Prostate gland (tissue), 2 donors: ENCODE measurements at places on chromosomes 5 and 9. TPM values are rescaled to one million over a fixed set of nuclear protein-coding genes. Genes with fewer than 3 reads are reported as not detected.

GRCh38 chr5:178320281-178320855 lies 87.8 kb upstream of the PHYKPL start:
- DNase-seq: no peak

The SLC34A1 gene
- total RNA-seq: not detected

DNA sequence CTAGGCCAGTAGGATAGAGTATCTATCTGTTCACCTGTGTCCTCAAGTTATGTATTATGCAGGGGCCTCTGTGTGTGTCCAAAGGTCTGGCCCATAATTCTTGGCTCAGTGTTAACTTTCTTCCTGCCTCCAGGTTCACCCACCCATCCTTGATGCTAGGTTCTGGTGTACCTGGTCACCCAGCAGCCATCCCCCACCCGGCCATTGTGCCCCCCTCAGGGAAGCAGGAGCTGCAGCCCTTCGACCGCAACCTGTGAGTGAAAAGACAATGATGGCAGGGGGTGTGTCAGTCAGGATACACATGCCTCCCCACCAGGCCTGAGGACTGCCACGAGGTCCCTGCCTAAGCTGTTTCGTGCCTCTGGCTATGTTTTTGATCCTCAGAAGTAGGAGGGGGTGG lies 27.6 kb downstream of the TCF7 start:
- no peak for DNase-seq

- no peak for DNase-seq
Measured at GRCh38 chr5:167587772-167588437, 703.5 kb upstream of the WWC1 start.

GRCh38 chr5:10457682-10458574 lies 16.2 kb downstream of the ROPN1L start:
- peak; percentile 44 for DNase-seq

The SLC30A5 gene
- 79.3 TPM for total RNA-seq

DNA sequence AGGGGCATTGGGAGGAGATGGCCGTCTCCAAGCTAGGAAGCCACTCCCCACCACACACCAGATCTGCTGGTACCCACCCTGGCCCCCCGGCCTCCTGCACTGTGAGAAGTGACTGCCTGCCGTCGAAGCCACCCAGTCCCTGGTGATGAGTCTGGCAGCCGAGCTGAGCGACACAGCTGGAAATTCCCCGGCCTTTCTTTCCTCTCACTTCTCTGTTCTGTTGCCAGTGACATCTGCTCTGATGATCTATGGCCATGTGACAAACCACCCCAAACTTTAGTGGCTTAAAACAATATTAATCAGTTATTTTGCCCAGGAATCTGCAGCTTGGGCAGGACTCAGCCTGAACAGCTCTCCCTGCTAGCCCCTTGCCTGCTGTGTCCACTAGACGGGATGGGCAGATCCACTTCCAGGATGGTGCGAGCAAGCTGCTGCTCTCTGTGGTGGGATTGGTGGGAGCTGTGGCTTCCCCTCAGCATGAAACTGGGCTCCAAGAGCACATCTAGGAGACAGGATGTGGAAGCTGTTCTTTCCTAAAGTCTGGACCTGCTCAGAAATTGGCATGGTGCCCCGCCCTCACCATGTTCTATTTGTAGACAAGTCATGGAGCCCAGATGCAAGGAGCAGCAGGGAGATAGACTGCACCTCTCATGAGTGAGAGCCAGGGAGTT lies 211.2 kb downstream of the GADD45G start:
- DNase-seq: no peak

- no peak for DNase-seq
Measured at GRCh38 chr9:109963079-109963478, 183.1 kb downstream of the PALM2AKAP2 start.

The NUDT12 gene
- total RNA-seq: 29.6 TPM

GRCh38 chr5:67404256-67405100 lies 207.9 kb upstream of the CD180 start:
- no peak for DNase-seq

GRCh38 chr9:16864649-16865434 lies 5.6 kb downstream of the BNC2 start:
- DNase-seq: no peak

GRCh38 chr9:88712484-88712883 lies 177.5 kb downstream of the NXNL2 start:
- DNase-seq: no peak

DNA sequence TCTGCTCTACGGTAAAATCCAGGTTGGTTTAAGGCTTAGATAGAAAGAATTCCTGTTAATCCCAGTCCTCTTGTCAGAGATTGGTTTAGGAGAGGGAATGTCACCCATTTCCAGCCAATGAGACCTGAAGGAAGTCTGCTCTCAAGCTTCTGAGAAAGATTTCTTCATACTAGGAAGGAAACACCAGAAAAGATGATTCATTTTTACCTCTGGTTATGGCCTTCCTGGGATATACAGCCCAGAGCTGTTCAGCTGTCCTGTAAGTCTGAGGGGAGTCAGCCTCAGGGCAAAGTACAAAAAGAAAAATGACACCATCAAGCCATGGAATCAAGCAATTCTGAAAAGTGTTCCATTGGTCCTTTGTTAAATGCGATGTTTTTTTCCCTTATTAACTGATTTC lies 18.6 kb upstream of the CFAP95 start:
- DNase-seq: no peak
